ENCODE measurements at places on chromosomes 3 and 15.

DNA sequence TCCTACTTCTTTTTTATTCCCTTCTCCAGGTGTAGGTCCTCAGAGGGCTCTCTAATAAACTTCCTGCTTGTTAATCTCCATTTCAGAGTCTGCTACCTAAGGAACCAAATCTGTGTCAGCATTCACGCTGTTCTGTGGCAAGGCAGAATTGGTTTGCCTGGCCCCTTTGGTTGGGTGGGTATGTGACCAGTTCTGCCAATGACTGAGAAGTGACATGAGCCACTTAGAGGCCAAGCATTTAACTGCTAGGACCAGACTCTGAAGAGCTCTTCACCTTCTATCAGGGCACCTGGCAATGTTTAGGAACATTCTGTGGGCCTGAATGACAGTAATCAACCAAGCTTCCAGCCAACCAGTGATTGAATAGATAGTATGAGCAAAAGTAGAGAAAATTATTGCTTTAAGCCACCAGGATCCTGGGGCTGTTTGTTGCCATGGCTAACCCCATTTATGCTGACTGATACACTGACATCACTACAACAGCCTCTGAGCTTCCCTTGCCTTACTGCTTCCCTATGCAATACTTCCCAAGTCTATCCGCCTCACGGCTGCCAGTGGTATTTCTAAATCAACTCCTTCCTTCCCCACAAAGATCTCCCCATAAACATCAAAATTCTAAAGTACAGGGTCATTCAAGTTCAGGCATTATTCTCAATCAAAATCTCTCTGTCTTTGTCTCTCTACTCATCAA is 7.6 kb downstream of the FRMD4B start:
- no peak for DNase-seq

DNA sequence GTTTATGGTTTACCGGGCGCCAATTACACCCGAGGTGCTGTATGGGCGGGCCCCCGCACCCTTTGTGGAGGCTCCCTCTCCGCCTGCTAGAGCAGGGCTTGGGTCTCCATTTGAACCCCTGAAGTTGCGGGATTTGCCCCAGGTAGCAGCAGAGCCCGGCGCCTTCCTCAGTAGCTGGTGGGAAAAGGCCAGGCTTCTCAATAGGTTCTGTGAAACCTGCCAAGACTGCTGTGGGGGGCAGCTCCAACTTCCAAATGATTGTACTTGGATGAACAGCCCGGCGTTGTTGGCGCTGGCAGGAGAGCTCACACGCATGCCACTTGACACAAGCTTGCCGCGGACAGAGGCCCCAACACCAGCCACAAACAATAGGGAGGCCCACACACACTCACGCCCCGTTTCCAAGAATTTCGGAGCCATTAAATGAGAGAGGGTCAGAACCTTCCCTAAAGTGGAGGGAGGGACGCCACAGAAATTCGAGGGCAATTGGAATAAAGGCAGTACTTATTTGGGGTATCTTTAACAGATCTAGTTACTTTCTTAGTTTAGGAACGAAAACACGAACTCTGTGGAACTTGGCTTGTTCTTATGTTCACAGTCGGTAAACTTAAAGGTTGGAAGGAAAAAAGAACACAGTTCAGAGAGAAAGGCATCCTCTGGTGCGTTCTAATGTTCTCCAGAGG is 1.4 kb downstream of the EPHB3 start:
- no peak for DNase-seq

GRCh38 chr3:106071306-106071705 is 202.5 kb upstream of the CBLB start:
- no peak for DNase-seq

DNA sequence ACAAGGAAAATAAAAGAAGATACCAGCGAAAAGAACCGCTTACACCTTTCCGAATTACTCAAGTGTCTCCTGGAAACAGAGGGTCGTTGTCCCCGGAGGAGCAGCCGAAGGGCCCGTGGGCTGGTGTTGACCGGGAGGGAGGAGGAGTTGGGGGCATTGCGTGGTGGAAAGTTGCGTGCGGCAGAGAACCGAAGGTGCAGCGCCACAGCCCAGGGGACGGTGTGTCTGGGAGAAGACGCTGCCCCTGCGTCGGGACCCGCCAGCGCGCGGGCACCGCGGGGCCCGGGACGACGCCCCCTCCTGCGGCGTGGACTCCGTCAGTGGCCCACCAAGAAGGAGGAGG is 325 bp downstream of the ALCAM start:
- DNase-seq: no peak

DNA sequence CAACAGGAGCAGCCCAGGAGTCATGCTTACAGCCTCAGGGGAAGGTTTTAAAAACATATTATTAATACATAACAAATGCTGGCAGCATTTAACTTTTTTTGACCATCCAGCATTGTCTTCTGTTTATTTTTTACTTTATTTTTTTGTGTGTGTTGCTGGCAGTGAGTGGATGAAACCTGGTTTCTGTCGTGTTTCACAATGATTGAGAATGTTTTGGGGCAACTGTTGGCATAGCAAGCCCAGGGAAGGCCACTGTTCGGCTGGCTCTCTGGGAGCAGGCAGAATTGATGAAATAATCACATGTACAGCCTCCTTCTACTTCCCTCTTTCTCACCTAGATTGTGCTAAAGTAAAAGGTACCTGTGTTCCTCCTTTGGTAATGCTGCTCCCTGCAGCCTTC is 190.2 kb downstream of the NR1D2 start:
- DNase-seq: no peak

- no peak for DNase-seq
Measured at GRCh38 chr3:143224716-143225115, 105.1 kb downstream of the CHST2 start.

Data from hematopoietic multipotent progenitor cell treated with erythropoietin and hydrocortisone succinate and interleukin-3 and kit ligand, for 15 days (in vitro differentiated cells).